ENCODE measurements at places on chromosomes 4 and X.

DNA sequence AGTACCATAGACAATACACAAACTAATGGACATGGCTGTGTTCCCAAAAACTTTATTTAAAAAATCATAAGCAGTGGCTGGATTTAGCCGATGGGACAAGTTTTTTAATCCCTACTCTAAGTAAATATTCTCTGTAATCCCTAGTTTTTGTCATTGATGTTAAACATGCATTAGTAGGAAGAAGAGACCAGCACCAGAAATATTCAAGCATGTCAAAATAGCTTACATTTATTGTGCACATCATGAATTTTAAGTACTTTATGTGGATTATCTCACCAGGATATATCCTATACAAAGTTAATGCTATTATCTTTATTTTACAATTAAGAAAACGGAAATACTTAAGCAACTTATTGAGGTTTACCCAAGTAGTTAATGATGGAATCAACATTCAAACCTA, 46.0 kb downstream of the HSPA4L start:
- no peak for DNase-seq

DNA sequence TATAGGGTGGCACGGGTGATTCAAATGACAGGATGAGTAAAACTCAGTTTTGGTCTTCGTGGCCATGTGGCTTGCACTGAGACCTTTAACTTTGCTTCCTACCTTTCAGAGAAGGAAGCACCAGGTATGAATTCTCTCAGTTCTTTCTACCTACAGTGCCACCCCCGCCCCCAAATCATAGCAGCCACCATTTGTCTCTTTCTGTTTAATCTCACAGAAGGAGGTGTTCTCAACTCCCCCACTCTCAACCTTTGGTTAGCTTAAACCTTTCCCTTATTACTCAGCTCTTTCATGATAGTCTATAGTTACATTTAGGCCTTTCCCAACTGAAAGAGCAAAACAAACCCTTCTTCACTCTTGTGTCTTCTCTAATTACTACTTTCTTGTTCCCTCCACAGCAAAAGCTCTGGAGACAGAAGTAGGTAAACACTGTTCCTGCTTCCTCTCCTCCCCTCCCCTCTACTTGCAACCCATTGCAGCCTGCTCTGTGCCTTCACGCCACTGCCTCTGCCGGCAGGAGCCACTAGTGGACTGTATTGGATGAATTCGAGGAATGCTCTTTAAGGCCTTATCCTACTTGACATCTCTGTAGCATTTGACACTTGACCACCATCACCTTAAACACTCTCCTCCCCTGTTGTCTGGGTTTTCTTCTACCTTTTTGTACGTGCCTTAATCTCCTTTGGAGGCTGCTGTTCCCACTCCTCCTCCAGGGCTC, 123.7 kb downstream of the AFF1 start:
- DNase-seq = no peak

- DNase-seq = no peak
These were observed 95.5 kb upstream of the MSX1 start for GRCh38 chr4:4763822-4764557.

DNA sequence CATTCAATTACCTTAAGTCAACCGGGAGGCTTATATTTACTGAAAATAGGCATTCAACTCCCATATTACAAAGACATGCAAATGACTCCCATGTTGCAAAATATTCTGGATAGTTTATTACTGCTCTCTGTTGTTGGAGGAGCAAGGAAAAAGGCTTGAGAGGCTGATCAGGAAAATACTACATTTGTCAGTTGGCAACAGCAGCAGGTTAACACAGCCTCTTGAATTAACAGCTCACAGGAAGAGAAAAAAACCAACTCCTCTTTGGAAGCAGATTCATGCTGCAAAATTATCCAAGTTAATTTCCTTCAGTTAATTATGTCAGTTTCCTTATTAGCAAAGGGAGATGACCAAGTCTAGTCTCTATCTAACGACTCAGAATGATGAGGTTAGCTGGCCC, 238.9 kb downstream of the MAML3 start:
- DNase-seq = no peak

- no peak for DNase-seq
These were observed 23.0 kb upstream of the OTUD4 start for GRCh38 chr4:145203410-145203809.

DNA sequence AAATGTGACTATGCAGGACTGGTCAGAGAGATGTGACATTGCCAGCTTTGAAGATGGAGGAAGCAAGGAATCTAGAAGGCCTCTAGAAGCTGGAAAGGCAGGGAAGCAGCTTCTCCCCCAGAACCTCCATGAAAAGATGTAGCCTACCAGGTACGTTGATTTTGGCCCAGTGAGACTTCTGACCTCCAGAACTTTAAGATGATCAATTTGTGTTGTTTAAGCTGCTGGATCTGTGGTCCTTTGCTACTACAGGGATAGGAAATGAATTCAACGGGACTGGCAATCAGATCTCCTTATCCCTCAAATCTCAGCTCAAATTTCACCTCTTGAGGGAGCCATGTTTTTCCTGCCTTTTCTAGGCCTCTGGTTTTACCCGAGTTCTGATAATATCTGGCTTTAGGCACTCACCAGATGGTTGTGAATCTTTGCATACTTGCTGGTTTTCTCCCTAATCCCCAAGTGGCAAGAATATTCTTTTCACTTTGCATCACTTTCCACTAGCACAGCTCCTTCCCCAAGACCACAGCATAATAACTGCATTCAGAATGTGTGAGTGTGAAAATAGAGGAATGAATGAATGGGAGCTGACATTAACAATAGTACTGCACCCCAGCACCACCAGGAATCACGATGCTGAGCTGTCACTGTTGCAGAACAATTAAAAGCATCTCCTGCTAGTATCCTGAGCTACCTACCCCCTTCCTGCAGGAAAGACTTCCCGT, 25.5 kb upstream of the TMSB4X start:
- no peak for DNase-seq

DNA sequence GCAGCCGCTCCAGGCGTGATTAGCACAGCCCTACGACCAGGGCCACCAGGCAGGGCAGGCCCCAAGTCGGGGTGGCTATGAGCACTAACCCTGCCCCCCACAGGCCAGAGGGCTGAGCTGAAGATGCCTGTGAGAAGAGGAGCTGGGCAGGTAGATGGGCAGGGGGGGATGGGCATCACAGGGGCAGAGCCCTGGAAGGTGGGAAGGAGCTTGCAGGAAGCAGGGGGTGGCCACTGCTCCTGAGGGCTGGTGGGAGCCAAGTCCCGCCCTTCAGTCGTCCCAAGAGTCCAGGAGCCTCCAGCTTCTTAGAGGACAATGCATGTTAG, 7.3 kb upstream of the MXD4 start:
- no peak for DNase-seq

GRCh38 chr4:30630431-30630830, 89.7 kb upstream of the PCDH7 start:
- DNase-seq = no peak

DNA sequence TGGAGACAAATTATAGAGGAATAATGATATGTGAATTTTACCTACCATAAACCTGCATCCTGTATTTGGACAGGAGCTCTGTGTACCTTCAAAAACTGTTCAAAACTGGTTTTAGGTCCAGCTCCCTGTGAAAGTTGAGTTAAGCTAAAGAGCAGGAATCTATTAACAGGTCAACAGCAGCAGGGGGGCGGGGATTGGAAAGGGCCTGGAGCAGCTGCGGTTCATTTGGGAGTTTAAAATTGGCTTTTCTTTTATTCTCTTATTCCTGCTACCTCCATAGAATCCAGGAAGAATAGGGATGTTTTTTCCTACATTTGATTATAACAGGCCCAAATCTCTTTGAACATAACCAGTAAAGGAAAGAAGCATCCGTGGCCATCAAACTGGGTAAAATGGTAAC, 23.8 kb downstream of the SHROOM3 start:
- no peak for DNase-seq

Data from C1 segment of cervical spinal cord (tissue), 14 donors.